ENCODE measurements at places on chromosomes 3 and 15.

- DNase-seq, result no peak
Observed at GRCh38 chr3:146184241-146185015, 23.4 kb upstream of the PLOD2 start.

GRCh38 chr3:151992326-151993041 is 119.0 kb downstream of the SUCNR1 start:
- no peak for DNase-seq

- no peak for DNase-seq
Observed at GRCh38 chr15:78339559-78339958, 594 bp upstream of the CRABP1 start.

DNA sequence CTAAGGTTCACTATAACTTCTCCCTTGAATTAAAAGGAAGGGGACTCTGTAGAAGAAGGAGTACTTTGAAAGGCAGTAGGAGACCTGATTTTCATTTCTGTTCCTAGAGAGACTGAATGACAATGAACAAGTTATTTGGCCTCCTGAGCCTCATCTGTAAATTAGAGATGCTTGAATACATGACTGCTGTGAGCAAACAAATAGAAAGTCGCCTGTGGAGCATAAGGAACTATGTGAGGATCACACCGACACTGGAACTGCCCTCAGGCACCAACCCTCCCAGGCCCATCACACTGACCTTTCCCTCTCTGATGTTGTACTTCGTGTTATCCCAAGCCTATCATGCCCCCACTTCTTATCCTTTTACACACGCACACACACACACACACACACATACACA is 48.6 kb downstream of the IMPG2 start:
- DNase-seq, result no peak

DNA sequence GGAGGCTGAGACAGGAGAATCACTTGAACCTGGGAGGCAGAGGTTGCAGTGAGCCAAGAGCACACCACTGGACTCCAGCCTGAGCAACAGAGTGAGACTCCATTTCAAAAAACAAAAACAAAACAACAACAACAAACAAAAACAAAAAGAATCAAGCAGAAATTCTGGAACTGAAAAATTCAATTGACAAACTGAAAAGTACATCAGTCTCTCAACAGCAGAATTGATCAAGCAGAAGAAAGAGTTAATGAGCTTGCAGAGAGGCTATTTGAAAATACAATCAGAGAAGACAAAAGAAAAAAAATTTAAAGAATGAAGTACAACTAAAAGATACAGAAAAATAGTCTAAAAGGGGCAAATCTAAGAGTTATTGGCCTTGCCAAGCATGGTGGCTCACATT is 22.6 kb downstream of the EFHB start:
- DNase-seq, result no peak

Data from stimulated activated CD8-positive, alpha-beta memory T cell treated with anti-CD3 and anti-CD28 coated beads, Interleukin-4, amount 100 ng/mL, for 1 hour (primary cell).